ENCODE measurements at places on chromosomes 3 and 15.

DNA sequence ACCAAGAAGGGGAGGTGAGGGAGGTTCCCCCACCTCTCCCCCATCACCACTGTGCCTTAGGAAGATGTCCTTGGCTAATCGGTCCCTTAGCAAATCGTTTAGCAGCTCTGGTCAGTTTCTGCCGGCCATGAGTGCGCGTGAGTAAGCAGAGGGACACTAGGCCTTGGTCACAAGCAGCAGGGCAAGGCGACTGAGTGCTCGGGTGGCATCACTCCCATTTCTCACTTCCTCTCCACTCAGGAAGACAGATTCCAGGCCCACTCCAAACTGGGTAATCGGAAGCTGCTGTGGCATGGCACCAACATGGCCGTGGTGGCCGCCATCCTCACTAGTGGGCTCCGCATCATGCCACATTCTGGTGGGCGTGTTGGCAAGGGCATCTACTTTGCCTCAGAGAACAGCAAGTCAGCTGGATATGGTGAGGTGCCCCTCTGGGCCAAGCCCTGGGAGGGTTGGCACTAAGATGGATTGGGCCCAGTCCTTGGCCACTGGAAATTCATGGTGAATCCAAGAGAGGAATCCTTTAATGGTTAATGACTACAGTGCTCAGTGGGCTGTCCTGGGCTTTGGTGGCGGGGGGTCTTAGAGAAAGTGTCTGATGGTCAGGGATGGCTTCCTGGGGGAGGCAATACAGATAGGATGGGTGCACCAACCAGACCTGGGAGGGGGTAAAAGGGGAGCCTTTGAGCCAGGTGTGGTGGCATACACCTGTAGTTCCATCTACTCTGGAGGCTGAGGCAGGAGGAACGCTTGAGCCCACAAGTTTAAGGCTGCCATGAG lies 4.0 kb downstream of the PARP3 start:
- DNase-seq: no peak

DNA sequence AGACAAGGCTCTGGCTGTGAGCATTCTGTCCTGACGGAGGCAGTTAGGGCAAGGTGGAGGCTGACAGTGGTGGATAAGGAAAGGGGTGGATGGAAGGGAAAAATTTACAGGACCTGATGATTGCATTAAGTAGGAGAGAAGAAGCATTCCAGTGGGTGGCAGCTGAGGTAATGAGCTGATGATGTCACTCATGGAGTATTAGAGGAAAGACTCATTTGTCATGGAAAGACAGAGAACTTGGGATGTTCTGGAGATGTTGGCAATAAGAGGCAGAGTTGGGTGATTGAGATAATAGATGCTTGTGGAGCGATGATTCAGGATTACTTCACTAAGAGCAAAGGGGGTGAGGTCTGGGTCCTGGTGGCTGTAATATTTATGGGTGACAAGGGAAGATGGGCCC lies 63.6 kb upstream of the SCN5A start:
- DNase-seq: no peak

GRCh38 chr3:161067335-161067734 lies 37.8 kb downstream of the B3GALNT1 start:
- DNase-seq: no peak

GRCh38 chr15:78551902-78552301 lies 11.7 kb downstream of the PSMA4 start:
- no peak for DNase-seq

- DNase-seq: no peak
Observed at GRCh38 chr3:18501679-18502343, 76.7 kb upstream of the SATB1 start.

GRCh38 chr15:81548365-81549130 lies 174.5 kb upstream of the TMC3 start:
- no peak for DNase-seq

GRCh38 chr3:48018841-48019240 lies 2.6 kb upstream of the MAP4 start:
- no peak for DNase-seq

GRCh38 chr15:84749111-84749991 lies 959 bp downstream of the ZNF592 start:
- DNase-seq: no peak

DNA sequence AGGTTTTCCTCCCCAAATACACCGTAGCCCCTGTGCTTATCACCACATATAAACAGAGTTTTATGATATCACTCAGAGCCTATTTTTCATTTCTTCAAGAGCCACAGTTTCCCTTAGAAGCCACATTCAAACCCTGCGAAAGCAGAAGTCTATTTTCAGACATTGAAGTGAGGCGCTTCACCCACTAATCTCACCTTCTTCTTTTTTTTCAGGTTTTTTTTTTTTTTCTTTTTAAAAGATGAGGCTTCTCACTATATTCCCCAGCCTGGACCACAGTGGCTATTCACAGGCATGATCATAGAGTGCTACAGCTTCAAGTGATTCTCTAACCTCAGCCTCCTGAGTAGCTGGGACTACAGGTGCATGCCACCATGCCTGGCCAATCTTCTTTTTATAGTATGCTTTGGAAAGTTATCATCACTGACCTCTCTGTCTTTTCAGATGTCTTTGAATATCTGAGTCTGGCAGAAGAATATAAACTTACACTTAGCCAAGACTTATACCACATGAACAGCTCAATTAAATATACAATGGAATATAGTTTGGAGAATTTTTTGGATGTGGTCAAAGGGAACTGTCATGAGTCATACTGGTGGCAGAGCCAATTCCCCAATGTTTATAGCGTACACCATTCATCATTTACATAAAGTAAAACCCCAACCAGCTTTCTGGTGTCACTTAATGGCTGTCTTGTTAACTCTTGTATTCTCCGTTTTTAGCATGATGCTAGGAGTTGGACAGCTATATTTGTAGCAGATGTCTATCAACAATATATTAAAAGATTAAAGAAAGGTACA lies 59.7 kb upstream of the CCDC50 start:
- DNase-seq: no peak

GRCh38 chr15:85600001-85600400 lies 194.7 kb downstream of the KLHL25 start:
- no peak for DNase-seq

DNA sequence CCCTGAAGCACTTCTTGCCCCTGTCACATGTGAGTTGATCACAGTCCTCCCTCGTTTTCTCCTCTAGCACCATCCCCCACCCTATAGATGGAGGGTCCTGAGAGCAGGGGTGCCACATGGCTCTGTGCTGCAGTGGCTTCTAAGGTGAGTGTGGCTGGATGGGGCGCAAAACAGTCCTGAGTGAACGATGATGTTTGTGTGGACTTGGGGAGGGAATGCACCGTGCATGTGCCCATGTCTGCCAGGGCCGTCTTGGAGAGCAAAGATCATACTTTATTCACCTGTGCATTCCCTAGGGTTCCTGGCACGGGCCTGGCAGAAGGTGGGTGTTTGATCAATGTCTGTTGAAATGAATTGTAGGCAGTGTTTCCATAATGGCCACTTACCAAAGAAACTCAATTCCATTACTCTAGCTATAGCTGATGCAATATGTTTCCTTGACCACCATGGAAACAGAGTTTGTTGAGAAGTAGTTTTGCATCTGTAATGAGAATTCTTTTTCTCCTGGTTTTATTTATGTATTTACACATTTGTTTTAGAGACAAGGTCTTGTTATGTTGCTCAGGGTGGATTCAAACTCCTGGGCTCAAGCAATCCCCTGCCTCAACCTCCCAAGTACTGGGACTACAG lies 58.0 kb downstream of the ABTB1 start:
- DNase-seq: no peak

- peak; percentile 5 for DNase-seq
Observed at GRCh38 chr3:123021996-123022510, 5.5 kb downstream of the SEMA5B start.

All from NCI-H2227 treated with DMSO at 0.1 percent for 48 hours (cell line).